ENCODE measurements at places on chromosomes 11 and 22.

DNA sequence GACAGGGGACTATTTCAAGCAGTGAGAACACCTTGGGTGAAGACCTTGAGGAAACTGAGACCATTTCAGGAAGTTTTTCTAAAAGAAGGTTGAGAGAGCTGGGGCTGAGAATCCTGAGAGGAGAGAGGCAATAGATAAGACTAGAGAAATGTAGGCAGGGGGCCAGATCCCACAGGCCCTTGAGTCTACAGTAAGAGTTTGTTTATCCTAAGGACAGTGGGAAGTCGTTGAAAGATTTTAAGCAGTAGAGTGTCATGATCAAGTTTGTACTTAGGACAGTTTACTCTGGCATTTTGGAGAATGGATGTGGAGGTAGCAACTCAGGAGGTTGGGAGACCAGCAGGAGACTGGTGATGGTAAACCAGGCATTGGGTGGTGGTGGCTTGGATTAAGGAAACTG is 17.1 kb downstream of the HSD17B12 start:
- H3K4me1 ChIP-seq, result no peaks in the 10 kb centered on the region
- DNase-seq, result no peak
- no peaks in the 10 kb centered on the region for H3K36me3 ChIP-seq
- no peak overlapping the region for H3K27ac ChIP-seq

- H3K36me3 ChIP-seq, result no peaks in the 10 kb centered on the region
- H3K27me3 ChIP-seq, result no peaks in the 10 kb centered on the region
Observed at GRCh38 chr11:15370495-15371147, 255.9 kb downstream of the INSC start.

- peaks cover 21% of the 10 kb centered on the region for H3K4me1 ChIP-seq
- no peaks in the 10 kb centered on the region for H3K27me3 ChIP-seq
- no peak overlapping the region for H3K4me3 ChIP-seq
- H3K36me3 ChIP-seq, result peaks cover 16% of the 10 kb centered on the region
- no peak for DNase-seq
Observed at GRCh38 chr11:65655570-65656332, 7.0 kb downstream of the RELA start.

DNA sequence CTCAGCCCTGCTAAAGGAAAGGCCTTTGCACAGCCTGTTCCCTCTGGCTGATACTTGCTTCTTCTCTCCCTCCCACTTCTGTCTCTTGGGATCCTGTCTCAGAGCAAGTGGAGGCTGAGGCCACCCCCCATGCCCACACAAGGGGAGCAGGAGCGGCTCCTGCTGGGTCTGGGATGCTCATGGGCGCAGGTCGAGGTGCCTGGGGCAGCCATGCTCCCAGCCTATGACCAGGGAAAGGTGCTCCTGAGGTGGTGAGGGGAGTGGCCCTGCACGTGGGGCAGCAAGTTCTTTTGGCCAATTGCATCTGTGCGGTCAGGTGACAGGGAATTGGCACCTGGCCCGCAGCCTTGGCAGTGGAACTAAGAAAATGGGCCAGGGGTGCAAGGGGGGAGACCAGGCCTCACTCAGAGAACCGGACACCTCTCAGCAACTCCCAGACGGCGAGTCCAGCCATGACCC is 1.5 kb downstream of the MAPK11 start:
- no peak overlapping the region for H3K27ac ChIP-seq
- peaks cover 16% of the 10 kb centered on the region for H3K4me1 ChIP-seq
- DNase-seq, result peak; percentile 54
- H3K36me3 ChIP-seq, result no peaks in the 10 kb centered on the region
